ENCODE measurements at places on chromosomes 12 and 14.

GRCh38 chr12:31853520-31853919 is 105.7 kb upstream of the RESF1 start:
- no peak for DNase-seq

- no peak for DNase-seq
Measured at GRCh38 chr14:50734950-50735695, 67.0 kb upstream of the SAV1 start.

DNA sequence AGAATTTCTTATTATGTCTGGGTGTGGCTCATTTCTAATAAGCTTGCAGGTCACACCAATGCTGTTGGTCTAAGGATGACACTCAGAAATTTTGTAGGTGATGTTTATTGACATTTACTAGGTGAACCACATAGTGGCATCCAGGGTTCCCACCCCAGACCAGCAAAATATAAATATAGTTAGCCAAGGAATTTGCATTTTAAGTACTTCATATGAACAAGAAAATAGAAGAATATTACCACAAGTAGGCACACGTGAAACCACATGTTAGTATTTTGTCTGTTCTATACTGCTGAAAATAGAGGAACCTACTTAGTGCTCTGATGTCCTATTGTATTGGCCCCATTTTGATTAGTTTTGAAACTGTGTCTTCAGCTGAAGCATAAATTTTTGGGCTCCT is 71.1 kb downstream of the USP15 start:
- no peak for DNase-seq

DNA sequence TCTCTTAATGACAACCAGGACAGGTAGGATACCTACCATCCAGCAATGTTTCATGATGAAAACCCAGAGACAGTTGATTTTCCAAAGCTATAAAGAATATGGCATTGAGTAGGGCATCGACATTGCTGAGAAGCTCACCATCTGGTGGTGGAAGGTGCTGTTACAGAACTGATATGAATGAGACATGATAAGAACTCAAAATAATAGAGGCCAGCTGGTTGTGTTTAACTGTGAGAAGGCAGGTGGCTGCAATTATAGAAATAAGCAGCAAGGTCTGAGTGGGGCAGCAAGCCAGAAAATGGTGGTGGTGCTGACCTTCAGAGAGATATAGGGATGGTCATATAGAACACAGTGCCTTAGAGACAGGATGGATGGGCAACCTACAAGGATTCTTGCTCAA is 449.7 kb downstream of the BTG1 start:
- DNase-seq = no peak

DNA sequence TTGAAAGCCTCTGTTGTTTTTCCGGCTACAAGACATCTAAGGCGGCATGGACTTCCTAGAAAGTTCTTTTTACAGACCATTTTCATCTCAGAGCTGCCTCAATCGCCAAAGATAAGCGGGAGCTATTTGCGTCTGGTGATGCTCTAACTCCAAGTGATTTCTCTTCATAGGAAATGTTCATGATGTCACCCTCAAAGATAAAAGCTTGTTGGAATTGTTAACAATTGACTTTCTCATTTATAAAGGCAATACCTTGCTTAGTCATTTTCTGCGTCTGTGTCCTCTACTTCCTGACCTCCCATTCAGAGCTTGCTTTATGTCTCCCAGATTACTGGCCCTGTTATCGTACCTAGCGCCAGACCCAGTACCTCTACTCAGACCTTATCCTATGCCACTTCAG is 259.0 kb upstream of the G2E3 start:
- DNase-seq = no peak

DNA sequence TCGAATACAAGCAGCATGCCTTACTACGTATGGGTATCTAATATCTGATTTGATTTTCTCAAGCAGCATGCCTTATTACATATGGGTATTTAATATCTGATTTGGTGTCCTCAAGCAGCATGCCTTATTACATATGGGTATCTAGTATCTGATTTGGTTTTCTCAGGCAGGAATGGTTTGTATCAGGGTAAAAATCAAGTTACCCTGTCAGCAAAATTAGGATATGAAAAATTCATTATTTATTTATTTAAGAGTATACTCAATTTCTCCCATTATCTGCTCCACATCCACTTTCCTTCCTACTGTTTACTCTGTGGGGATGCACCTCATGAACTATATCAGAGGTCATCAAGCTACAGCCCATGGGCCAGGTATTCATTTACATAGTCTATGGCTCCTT is 21.9 kb downstream of the ZNF891 start:
- DNase-seq = no peak

GRCh38 chr14:101033006-101033405 is 129.5 kb upstream of the RTL1 start:
- no peak for DNase-seq

- peak; percentile 70 for DNase-seq
Measured at GRCh38 chr12:121799156-121799841, 4.5 kb upstream of the SETD1B start.

DNA sequence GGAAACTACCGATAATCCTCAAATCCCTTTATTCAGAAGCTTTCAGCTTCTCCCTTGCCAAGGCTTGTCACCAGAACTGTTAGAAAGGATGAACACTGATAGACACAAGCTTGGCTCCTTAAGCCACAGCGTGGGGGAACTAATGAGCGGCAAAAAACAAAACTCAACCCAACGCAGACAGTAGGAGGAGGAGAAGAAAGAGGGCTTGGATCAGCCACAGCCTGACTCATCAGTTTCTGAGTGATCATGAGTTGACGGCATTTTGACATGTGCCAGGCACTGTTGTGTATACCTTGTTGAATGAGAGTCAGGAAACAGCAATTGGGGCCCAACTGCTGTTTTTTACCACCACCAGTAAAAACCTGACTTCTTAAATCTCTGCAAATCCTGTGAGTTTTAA is 23.7 kb downstream of the PLXNC1 start:
- no peak for DNase-seq

- no peak for DNase-seq
Measured at GRCh38 chr14:57171363-57171762, 97.3 kb downstream of the EXOC5 start.

- no peak for DNase-seq
Measured at GRCh38 chr12:75432924-75433323, 42.0 kb downstream of the GLIPR1L2 start.

DNA sequence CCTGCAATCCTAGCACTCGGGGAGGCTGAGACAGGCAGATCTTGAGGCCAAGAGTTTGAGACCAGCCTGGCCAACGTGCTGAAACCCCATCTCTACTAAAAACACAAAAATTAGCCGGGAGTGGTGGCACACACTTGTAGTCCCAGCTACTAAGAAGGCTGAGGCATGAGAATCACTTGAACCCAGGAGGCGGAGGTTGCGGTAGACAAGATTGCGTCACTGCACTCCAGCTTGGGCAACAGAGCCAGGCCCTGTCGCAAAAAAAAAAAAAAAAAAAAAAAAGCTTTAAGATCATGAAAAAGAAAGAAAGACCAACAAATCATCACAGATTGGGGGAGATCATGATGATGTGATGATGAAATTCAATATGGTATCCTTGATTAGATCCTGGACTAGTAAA is 30.6 kb downstream of the WDR89 start:
- DNase-seq = no peak

GRCh38 chr12:123389560-123390351 is 5.8 kb downstream of the KMT5A start:
- DNase-seq = peak; percentile 56

DNA sequence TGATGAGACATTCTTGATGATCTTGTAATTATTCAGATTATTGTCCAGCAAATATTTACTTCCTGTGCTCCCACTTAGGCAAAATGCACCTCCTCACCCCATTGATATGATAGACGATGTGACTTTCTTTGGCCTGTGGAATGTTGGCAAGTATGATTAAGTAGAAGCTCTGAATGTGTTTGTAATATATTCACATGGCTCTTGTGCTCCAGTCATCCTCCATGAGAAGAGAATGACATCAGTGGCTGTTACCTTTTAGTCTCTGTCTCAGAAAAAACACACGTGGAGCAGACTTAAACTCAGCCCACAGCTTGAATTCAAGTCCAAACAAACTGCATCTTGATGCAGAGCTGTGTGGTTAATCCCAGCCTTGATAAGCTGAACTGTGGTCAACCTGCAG is 984.3 kb upstream of the FBXO33 start:
- no peak for DNase-seq

DNA sequence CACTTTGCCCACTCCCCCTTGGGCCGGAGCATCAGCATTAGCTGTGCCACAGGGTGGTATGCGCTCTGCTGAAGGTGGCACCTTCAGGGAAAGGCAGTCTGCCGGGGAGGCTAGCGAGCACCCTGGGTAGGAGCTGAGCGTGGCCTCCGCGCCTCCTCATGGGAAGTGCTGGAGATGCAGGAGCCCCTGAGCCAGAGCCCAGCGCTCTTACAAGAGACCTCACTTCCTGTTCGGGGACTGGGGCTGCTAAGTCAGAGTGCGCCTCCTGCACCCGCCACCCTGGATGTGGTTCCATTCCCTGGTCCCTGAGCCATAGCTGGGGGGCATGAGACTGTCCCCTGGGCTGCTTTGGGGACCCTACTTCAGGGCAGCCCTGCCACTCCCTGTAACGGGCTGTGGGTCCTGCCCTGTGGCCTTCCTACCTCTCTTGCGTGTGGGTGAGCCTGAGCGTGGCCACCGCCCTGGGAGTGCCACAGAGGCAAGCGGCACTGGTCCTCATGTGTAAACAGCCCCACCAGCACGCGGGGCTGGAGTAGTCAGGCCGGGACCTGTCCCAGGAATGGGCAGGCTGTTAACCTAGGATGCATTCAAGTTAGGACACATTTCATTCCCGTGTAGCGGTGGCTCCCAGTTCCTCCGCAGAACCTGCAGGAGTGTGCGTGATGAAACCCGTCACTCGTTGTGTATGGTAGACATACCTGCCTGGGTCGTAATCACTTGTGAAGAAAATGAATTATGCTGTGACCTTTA is 19.4 kb downstream of the COA8 start:
- no peak for DNase-seq

- DNase-seq = no peak
Measured at GRCh38 chr12:116783525-116784237, 45.6 kb downstream of the RNFT2 start.

- DNase-seq = no peak
Measured at GRCh38 chr12:128557231-128557630, 266.5 kb downstream of the SLC15A4 start.

GRCh38 chr12:120710805-120711296 is 593 bp downstream of the UNC119B start:
- DNase-seq = peak; percentile 39

- peak; percentile 88 for DNase-seq
Measured at GRCh38 chr14:100285021-100285912, 21.0 kb downstream of the SLC25A29 start.

GRCh38 chr12:41769810-41770209 is 374.9 kb downstream of the GXYLT1 start:
- no peak for DNase-seq

- no peak for DNase-seq
Measured at GRCh38 chr12:63906876-63907275, 62.4 kb downstream of the SRGAP1 start.

DNA sequence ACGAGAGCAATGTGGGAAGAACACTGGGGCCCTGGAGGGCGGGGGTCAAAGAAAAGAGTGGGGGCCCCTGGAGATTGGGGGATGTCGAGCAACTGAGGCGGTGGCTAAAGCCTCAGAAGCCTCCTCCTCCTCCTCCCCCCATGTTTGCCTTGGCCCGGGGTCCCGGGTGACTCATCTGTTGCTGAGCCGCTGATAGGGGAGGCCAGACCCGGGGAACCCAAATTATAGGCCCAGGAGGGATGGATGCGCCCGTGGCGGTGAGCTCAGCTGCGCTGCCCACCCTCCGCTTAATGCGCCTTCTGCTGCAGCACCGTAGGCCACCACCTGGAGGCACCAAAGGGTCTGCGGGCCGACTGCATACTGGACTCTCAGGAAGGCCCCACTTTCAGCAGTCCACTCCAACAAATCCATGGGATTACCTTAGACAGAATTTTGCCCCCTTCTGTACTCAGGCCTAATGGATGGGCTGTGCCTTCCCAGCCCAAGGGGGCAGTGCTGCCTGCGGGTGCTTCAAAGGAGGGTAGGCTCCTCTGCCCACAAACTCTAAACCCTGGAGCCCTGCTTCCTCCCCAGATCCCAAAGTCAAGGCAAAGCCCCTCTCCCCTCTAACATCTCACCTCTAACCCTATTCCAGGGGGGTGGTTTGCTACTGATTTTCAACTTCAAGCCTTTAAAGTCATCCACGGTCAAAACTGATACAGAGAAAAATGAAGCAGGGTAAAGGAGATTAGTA is 2.6 kb upstream of the WNT10B start:
- DNase-seq = peak; percentile 55

GRCh38 chr14:24847568-24848095 is 202.3 kb downstream of the STXBP6 start:
- DNase-seq = no peak

DNA sequence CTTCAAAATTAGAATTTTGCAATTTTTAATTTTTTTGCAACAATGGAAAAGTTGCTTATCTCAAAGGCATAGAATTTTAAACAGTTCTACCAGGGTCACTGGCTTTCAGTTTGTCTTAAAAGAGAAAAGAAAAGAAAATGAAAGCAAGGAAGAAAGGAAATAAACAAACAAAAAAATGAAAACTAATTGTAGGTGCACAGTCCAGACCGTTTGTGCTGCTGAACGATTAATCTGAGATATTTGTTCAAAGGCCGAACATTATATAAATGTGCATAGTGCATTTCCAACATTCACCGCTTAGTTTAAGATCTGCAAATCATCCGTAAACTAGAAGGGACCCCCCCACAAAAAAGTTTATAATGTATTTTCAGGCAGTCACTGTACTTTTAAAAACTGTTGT is 5.5 kb upstream of the OTX2 start:
- no peak for DNase-seq

GRCh38 chr14:85695300-85695699 is 165.4 kb downstream of the FLRT2 start:
- DNase-seq = no peak

DNA sequence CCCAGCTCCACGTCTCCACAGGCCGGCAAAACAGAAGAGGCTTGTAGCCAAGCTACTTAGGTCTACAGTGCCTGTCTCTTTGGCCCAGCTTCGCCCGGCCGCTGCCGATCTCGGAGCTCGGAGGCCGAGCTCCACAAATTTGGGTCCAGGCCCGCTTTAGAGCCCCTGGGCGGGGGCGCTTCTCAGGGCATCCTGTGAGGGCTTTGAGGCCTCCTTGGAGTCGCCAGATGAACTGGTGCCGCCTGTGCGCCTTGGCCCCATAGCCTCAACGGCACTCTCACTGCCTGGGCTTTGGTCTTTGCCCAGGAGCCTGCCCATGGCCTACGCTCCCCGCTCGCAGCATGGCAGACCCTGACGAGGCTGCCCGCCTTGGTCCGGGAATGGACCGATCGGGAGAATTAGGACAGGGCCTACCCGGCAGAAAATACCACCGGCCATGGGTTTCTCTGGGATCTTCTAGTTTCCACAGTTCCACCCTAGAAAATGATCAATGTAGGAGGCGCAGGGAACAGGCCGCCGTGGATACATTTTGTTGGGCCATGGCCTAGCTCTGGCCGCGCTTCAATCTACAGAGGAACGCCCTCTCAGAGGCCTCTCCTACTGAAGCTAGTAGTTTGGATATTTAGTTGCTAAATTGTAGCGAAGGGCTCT is 953 bp upstream of the NKX2-8 start:
- DNase-seq = no peak

GRCh38 chr12:88539893-88540292 is 40.4 kb downstream of the KITLG start:
- no peak for DNase-seq

Data from activated T-cell treated with anti-CD3 and anti-CD28 coated beads, Interleukin-2, amount 50 U/mL, for 1 hour (primary cell).